Mesenteric fat pad (tissue), 1 donor: ENCODE measurements at places on chromosomes 6 and 20.

DNA sequence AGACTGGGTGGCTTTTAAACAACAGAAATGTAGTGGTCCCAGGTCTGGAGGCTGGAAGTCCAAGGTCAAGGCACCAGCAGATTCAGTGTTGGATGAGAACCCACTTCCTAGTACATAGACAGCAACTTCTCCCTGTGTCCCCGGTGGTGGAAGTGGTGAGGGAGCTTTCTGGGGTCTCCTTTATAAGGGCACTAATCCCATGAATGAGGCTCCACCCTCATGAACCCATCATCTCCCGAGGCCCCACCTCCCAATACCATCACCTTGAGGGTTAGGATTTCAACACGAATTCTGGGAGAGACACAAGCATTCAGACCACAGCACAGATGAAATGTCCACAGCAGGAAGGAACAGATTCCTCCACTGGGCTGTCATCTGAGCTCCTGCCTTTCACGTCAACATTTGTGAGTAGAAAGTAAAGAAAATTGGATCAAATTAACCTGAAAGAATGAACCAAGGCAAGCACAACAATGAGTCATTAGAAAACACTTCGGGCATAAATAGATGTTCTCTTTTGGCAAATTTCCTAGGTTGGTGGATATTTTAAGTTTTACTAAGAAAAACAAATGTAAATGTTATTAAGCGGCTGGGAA lies 130.7 kb downstream of the RNASET2 start:
- no peak for DNase-seq

- DNase-seq: no peak
Measured at GRCh38 chr6:2378891-2379652, 133.7 kb upstream of the GMDS start.

GRCh38 chr6:136639702-136640101 lies 89.5 kb upstream of the MAP7 start:
- DNase-seq: no peak

- DNase-seq: no peak
Measured at GRCh38 chr6:32969685-32970412, 1.5 kb downstream of the BRD2 start.

- DNase-seq: no peak
Measured at GRCh38 chr6:31659649-31660380, 763 bp downstream of the C6orf47 start.

GRCh38 chr6:19991176-19991575 lies 154.0 kb downstream of the ID4 start:
- no peak for DNase-seq

GRCh38 chr6:947235-947934 lies 254.4 kb upstream of the EXOC2 start:
- no peak for DNase-seq

DNA sequence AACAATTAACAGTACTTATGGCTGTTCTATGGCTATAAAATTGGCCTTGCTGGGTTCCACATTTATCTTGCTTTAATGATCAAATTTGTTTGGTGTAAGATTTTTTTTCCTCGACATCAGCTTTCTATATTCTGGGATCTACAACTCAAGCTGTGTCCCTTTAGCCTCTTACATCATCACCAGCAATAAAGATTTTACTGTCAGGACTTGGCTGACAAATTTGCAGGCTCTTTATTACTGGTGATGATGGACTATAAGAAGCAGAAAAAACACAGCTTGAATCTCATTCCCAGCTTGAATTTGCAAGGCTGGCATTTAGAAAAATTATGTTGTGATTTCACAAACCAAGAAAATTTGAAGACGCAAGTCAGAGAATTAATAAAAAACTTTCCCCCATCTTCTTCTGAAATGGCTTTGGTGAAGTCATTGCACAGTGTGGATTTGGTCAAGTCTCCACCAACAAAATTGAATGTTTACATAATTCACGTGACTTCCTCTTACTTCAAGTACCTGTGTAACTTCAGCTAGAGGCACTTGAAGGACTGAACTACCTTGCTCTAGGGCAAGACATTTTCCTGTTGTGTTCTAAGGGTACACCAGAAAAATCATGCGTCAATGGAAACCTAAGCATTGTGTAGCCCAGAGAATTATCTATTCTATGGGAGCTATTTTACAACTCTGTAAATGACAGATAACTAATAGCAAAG lies 175.0 kb downstream of the CBLN4 start:
- DNase-seq: no peak

DNA sequence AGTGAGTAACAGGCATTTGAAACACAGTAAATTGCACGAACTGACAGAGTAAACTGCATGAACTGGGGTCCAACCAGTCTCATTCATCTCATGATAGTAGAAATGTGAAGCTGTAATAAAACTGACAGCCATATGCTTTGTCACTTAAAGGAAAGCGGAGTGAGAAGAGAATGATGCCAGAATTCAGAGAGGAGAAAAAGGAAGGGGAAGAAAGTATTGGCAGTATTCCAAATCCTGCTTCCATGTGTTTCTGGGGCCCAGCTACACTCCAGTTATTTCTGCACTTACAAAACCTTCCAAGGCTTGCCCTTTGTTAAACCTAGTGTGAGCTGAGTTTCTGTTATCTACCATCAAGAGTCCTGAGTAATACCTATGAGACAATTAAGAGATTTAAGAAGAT lies 17.2 kb downstream of the SNX14 start:
- no peak for DNase-seq

- no peak for DNase-seq
Measured at GRCh38 chr6:8234321-8234720, 132.0 kb upstream of the EEF1E1 start.

DNA sequence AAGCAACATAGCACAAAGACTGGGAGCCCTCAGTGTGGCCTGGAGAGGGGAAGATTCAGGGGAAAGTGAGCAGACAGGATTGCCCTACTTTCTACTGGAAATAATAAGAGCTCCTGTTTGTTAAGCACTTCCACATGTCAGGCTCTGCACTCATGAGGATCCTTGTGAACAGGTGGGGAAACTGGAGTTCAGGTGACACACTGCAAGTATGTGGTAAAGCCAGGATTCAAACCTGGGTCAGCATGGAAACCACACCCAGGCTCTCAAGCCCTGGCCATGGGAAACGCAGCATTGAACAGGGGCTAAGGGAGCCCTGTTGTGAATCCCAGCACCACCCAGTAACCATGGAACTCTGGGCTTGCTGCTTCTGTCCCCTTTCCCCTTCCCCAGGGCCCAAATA lies 42.8 kb upstream of the ID1 start:
- DNase-seq: no peak

DNA sequence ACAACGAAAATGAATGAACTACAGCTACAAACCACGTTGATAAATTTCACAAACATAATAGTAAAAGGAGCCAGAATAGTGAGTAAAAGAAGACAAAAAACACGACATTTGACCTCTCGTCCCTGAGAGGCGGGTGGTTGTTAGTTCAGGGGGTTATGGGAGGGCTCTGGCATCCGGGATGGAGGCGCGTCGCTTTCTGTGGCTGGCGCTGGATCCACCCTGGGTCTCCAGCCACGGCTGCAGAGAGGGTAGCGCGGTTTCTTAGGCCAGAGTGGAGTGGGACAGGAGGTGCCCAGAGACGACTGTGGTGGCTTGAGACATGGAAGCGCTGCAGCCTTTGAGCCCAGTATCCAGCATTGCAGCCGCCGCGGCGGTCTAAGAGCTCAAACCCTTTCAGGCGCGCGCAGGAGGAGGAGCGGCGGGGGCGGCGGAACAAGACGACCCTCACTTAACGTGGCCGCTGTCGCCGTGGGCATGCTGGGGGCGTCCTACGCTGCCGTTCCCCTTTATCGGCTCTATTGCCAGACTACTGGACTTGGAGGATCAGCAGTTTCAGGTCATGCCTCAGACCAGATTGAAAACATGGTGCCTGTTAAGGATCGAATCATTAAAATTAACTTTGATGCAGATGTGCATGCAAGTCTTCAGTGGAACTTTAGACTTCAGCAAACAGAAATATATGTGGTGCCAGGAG lies 3.7 kb upstream of the ZSCAN23 start:
- no peak for DNase-seq

DNA sequence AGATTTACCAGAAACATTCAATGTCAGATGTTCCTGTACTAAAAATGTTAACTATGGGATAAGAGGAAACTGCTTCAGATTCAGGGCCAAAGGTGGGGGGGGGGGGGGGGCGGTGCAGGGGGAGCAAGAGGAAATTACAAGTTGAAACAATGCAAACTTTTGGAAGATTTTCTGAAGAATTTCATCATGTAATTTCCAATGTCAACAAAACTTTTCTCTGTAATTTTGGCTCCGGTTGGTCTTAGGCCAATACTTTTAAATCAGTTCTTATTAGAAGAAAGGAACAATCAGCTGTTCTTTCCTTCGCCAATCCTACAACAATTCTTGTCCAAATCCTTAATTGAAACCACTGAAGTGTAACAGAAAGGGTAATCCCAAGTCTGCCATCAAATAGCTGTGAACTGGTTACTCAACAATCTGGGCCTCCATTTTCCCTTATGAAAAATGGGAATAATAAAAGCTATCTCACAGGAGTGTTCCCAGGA lies 13.1 kb downstream of the UQCC1 start:
- no peak for DNase-seq

GRCh38 chr20:13249118-13249797 lies 28.2 kb downstream of the ISM1 start:
- no peak for DNase-seq

GRCh38 chr20:6888736-6889395 lies 121.4 kb downstream of the BMP2 start:
- no peak for DNase-seq

- no peak for DNase-seq
Measured at GRCh38 chr6:85261271-85261670, 188.6 kb upstream of the NT5E start.

DNA sequence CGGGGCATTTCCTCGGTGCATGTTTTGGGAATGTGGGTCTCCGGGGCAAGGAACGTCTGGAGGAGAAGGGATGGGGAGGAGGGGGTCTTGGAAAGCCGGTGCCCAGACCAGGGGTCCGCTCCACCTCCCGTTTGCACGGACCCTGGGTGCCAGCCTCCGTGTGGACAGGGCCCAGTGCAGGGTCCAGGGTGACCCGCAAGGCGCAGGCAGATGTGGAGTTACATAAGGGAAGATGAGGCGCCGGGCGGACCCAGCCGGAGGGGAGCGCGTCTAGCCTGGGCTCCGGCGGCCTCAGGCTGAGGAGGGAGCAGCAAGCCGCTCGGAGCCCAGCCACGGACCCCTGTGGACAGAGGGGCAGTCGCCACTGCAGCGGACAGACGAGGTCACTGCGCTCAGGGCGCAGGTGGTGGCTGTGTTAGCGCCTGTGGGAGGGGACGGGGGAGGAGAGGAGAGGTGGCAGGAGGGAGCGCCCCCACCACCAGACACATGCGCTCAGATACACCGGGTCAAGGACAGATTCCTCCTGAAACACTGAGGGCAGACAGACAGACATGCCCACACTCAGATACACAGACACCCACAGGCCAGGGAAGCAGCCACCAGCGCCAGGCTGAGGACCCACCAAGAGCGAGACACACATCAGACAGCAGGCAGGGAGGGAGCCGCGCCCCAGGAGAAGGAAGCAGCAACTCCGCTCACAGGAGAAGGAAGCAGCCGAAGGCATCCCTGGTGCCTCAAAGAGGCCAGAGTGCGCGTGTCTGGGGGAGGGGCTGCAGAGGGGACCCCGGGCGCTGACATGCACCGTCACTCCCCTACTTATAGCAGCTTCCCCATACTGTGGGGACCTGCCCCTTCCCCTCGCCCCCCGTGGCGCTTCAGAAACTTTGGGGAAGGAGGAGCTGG lies 839 bp upstream of the HRH3 start:
- DNase-seq: no peak

- DNase-seq: no peak
Measured at GRCh38 chr6:11002176-11002575, 41.9 kb downstream of the ELOVL2 start.

- DNase-seq: peak; percentile 85
Measured at GRCh38 chr20:37574199-37574890, 46.7 kb upstream of the BLCAP start.

DNA sequence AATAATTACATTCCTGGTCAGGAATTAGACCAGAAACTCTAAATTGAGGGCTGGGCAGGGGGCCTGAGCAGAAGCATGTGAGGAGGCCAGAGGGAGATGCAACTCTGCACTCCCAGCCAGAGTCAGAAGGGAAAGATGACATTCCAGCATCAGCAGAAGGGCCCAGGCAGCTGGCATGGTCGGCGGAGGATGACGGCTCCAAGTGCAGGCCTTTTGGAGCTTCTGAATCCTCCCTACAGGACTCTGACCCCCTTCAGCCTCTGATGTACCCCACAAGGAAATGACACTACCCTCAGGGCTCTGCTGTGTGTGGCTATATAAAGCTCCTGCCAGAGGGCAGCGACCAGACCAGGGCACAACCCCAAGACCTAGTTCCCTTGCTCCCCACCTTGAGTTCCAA lies 1.9 kb downstream of the LRFN2 start:
- no peak for DNase-seq

- no peak for DNase-seq
Measured at GRCh38 chr6:22904431-22904830, 335.1 kb downstream of the HDGFL1 start.

GRCh38 chr6:11223286-11223864 lies 9.1 kb downstream of the NEDD9 start:
- no peak for DNase-seq

- no peak for DNase-seq
Measured at GRCh38 chr6:43671801-43672690, 15.5 kb downstream of the MRPS18A start.

GRCh38 chr6:112321941-112322424 lies 25.1 kb upstream of the RFPL4B start:
- DNase-seq: no peak

DNA sequence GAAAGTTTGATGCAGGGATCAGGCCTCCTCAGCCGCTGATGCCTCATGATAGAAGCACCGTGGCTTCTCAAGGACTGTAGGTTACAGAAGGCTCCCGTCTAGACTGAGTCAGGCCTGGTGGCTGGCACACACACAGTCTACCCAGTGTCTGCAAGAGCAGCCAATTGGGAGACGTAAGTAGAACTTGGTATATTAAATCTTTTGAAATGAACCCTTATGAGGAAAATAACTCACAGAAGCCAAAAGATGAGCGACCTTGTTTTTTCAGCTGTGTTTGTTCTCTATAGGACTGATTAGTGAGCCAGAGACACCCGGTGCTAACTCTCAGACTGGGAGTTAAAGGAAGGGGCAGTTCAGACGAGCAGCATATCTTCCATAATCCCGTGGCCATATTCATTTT lies 5.9 kb upstream of the PDE10A start:
- no peak for DNase-seq

DNA sequence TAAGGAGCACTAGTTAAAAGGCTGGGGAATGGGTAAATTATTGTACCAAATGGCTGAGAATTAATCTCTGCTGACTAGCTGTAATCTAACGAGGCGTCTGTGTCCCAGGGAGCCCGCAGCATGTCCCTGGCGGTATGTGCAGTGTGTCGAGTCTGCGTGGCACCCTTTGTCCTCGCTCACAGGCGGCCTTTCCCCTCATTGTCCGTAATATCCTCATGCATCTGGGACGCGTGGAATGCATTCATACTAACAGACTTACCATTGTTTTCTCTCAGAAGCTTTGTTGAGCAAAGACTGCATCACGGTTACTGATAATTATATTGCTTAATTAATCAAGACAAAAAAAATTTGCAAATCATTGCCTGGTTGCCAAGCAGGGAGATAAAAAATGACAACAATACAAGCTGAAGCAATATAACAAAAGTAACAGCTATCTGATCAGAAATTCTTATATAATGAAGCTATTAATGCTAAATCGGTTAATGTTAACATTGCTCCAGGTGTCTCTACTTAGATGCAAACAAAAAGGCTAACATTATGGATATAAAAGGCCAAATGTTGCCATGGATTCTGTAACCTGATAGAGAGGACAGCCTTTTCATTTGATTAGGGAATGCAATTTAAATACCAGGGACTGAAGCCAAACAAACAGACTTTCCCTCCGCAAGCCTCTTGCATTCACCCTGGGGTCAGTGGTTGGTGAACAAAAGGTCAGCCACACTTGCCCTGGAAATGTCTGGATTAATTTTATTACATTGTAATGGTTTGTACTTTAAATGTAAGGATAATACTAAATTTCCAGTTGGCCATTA lies 124.8 kb downstream of the INSM1 start:
- DNase-seq: no peak
